ENCODE measurements at places on chromosomes 13 and 19.

- DNase-seq = no peak
Observed at GRCh38 chr13:41177616-41178015, 16.8 kb downstream of the KBTBD7 start.

DNA sequence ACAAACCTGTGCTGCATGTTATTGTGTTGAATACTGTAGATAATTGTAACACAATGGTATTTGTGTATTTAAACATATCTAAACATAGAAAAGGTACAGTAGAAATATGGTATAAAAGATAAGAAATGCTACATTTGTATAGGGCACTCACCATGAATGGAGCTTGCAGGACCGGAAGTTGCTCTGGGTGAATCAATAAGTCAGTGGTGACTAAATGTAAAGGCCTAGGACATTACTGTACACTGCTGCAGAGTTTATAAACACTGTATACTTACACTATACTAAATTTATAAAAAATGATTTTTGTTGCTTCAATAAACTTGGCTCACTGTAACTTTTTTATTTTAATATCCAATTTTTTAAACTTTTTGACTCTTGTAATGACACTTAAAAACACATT, 34.4 kb downstream of the LMO7 start:
- no peak for DNase-seq

DNA sequence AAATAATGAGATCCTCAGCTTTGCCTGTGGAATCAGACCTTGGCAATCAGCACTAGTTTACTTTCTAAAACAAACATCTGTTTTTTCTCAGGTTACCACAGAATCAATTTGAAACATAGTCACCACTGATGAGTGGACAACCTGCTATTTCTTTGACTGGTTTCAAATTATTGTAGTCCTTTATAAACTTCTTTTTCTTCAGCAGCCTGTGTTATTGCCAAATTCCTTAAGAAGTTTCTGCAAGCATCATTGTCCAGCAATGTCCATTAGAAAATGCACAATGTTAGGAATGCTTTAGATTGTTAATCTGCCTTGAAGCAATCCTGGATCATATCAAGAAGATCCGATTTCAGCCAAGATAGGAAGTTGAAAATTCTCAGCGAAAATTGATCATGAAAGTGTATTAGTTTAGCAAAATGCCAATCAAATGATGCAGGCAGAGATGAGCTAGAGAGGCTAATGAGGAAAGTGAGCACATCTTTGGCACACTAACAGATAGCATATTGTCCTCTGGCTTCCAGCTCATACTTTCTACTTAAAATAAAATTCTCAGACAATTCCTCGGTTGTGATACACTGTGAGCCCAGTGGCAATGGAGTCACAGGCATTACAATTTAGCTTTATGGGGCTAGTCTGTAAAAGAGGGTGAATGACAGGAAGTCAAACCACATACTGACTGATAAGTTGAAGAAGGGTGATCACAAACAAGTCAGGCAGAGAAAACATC, 270.6 kb downstream of the SLITRK6 start:
- no peak for DNase-seq

GRCh38 chr19:16233836-16234551, 36.3 kb downstream of the AP1M1 start:
- DNase-seq = no peak

DNA sequence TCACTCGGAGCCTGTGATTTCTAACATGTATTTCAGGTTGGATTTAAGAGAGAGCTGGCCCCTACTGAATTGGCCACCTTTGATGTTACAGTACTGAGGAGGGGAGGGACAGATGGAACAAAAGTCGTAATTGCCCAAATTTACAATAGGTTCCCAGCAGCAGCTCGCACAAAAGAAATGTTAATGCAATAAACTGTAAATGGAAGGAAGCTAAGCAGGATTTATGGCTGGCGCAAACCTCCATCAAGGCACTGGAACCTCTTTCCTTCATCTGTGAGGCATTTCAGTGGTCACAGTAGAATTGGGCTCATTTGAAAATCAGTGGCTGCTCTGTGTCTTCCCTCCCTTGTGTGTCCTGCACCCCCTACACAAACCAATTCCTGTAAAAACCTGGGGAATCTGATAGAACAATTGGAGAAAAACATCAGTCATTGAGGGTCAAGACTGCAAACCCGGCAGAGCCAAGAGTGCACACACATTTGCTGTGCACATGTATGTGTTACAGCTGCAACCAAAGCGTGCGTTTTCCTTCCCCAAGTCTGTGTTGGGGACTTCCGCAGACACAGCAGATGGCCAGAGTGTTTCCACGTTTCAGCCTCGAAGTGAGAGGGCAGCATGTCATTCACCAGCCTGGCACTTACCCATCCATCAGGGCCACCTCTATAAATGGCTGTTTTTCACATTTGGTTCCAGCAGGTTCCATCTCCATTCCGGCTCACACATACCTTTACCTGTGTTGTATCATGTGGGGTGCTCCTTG, 192.8 kb downstream of the TM9SF2 start:
- no peak for DNase-seq

- no peak for DNase-seq
Observed at GRCh38 chr19:54412877-54413276, 2.4 kb upstream of the TTYH1 start.

DNA sequence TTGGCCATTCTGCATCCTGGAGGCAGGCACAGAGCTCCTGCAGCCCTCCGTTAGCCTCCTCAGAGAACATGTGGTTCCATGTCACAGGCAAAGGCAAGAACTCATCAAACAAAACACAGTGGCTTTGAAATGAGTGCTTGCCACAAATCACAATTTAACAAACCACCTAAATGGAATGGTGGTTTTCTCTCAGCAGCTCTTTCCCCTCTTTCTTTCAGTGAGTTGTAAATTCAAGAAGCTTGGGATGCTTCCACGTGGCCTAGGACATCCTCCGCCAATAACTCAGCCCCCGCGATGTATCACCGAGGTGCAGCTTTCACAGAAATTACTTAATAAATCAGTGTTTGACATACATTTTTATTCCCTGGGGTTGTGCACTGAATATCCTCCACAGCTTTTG, 65.4 kb upstream of the RFC3 start:
- DNase-seq = no peak

GRCh38 chr19:40597329-40597838, 3.8 kb upstream of the LTBP4 start:
- no peak for DNase-seq

DNA sequence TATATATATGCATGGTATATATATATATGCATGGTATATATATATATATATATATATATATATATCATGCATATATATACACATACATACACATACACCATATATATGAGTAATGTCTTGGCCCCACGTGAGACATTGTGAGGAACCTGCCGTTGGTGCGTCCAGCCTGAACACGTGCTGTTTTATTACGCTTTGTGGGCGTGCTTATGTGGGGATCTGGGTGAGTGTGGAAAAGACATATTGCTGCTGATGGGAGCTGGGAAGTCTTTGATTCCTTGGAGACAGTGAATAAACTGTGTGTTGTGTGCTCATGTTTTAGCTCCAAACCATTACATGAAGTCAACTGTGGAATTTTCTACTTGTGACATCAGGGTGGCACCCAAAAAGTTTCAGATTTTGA, 28.9 kb downstream of the KCTD15 start:
- DNase-seq = no peak

DNA sequence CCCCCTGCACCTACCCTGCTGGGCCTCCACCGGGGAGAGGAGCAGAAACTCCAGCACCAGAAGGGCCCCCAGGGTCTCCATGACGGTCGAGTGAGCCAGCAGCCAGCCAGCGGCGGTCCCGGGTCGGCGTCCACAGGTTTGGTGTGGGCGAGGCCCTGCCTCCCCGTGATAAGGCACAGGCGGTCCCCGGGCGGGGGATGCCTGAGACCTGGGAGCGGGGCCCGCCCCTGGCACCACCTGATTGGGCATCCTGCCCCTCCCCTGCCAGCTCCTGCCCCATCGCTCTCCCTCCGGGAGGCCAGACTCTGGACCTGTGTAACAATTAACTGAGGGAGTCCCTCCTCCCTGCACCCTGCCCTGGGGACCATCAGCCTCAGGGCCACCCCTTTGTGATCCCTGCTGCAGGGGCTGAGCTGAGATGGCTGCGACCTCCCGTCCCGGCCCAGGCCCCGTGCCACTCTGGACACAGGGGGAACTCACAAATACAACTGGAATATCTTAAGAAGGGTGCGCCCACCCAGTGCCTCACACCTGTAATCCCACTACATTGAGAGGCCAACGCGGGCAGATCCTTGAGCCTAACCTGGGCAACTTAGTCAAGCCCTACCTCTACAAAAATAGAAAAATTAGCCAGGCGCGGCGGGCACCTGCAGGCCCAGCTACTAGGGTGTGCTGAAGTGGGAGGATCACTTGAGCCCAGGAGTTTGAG, at the start of gene SMIM24:
Gene SMIM24 (minus strand): TSS at position 143 of the 709 bp plus-strand sequence. CDS start 62 bp downstream, at position 81.
- no peak for DNase-seq

DNA sequence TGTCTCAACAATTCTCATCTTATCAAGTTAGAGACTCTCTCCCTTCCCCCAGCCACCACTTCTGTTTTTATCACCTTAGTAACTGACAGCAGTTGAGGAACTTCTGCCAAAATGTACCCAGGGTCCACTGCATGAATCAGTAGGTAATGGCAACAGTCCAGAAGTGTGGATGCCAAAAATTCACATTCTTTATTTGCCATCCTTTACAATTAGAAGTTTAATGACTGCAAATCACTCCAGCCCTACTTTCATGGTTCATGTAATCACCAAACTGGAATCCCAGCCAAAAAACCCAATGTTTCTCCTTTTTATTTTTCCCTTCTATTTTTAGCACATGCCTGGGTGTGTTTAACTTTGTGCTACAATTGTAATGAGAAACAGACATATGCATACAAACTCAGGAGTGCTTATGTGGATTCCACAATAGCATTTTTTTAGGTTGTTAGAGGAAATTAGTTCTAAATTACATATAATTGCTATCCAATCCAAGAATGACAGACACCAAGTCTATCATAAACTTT, 243.5 kb downstream of the RGCC start:
- no peak for DNase-seq

GRCh38 chr13:93290503-93290902, 63.9 kb downstream of the GPC6 start:
- no peak for DNase-seq

- no peak for DNase-seq
Observed at GRCh38 chr19:883661-884211, 9.3 kb downstream of the MED16 start.

- no peak for DNase-seq
Observed at GRCh38 chr19:3374369-3375112, 8.2 kb downstream of the NFIC start.

- DNase-seq = no peak
Observed at GRCh38 chr13:76980075-76980718, 11.7 kb upstream of the CLN5 start.

DNA sequence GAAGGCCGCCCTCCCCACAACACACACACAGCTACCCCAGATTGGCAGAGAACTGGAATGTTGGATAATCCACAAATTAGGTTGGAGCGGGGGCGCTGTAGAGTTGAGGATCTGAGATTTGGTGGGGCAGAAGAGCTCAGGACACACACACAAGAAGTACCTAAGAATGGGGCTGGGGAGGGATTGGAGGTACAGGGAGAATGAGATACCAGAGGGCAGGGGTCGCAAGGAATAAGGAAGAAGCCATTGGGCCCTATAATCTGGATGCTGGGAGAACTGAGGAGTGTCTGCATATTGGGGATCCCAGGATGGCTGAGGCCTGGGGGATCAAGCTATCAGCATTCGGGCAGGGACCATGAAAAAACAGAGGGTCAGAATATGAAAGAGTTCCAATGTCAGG, 11.5 kb downstream of the SYT3 start:
- no peak for DNase-seq

DNA sequence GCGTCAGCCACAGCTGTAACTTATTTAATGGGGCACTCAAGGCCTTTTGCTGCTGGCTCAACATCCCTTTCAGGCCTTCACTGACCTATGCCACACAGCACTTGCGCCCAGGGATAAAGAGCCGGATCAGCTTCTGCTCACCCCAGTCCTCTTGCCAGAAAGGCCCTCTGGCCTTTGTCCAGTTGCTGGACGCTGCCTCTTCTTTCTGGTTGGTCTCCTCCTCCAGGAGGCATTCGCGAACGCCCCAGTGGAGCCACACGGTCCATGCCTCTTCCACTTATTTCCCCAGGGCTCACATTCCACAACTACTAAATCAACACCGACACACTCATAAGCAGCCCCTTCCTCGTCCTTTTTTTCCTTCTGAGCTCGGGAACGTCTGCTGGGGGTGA, 3.7 kb upstream of the ZNF329 start:
- no peak for DNase-seq

- no peak for DNase-seq
Observed at GRCh38 chr19:33472691-33473652, 48.6 kb downstream of the PEPD start.

Measured in esophagus muscularis mucosa (tissue), 4 donors.